ENCODE measurements at places on chromosomes 1 and 21.
A peak's percentile ranks its signal among the peaks of the same experiment; 100 is the strongest.

DNA sequence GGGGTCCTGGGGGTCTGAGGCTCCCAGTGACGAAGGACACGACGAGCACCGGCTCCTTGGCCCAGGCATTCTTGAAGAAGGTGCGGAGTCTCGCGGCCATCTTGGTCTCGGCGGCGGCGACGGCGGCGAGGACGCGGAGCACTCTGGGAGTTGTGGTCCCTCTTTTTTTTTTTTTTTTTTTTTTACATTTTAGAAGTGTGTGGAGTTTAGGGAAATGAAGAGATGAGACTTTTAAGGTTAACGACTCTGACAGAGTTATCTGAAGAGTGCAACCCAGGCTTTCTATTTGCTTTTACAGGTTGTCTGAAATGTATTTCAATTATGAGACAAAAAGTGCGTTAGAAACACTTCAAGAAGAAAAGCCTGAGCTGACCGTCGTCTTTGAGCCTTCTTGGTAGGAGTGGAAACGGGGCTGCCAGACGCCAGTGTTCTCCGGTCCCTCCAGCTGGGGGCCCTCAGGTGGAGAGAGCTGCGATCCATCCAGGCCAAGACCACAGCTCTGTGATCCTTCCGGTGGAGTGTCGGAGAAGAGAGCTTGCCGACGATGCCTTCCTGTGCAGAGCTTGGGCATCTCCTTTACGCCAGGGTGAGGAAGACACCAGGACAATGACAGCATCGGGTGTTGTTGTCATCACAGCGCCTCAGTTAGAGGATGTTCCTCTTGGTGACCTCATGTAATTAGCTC is 9.7 kb downstream of the OR2B11 start:
- peak; percentile 14 for DNase-seq

GRCh38 chr21:14683063-14683462 is 136.9 kb upstream of the SAMSN1 start:
- no peak for DNase-seq

DNA sequence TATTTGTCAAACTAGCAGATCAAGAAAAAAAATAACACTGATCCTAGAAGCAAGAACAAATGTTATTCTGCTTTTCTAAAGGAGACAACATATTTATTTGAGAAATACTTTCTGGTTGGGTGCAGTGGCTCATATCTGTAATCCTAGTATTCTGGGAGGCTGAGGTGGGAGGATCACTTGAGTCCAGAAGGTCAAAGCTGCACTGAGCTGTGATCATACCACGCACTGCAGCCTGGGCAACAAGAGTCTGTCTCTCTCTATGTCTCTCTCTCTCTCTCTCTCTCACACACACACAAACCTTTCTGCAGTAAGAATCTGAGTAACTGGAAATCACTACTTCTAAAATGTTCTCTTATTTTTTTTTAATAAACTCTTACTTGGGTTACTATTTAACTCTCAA is 31.2 kb downstream of the PRPF38A start:
- no peak for DNase-seq

- no peak for DNase-seq
Observed at GRCh38 chr1:150893336-150893913, 6.5 kb downstream of the CTXND2 start.

DNA sequence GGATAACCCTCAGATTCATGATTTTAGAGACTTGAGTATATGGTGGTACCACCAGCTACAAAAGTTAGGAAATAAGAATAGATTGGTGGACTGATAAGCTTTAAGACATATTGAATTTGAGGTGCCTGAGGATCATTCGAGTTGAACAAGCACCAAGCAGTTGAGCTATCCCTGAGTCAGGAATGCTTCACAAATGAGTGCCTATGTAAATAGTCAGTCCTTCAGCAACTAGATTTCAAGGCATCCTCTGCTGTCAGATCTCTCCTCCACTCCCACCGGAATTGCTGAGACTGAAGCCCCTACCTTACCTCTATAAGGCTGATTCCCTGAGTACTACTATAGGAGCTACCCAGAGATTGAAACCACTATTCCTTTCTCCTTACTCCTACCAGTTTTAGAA is 7.1 kb downstream of the BTF3L4 start:
- no peak for DNase-seq

- peak; percentile 81 for DNase-seq
Observed at GRCh38 chr1:177256153-177257075, 85.7 kb downstream of the BRINP2 start.

- no peak for DNase-seq
Observed at GRCh38 chr21:34827445-34828235, 158.8 kb downstream of the CLIC6 start.

DNA sequence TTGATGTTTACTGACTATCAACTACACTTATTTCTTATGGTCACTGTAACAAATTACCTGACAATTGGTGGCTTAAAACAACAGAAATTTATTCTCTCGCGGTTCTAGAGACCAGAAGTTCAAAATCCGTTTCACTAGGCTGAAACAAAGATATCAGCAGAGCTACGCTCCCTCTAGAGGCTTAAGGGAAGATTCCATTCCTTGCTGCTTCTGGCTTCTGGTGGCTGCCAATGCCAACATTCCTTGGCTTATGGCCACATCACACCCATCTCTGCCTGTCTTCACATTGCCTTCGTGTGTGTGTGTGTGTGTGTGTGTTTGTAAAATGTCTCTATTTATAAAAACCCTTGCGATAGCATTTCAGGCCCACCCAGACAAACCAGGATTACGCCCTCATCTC is 66.4 kb downstream of the LMX1A start:
- no peak for DNase-seq

DNA sequence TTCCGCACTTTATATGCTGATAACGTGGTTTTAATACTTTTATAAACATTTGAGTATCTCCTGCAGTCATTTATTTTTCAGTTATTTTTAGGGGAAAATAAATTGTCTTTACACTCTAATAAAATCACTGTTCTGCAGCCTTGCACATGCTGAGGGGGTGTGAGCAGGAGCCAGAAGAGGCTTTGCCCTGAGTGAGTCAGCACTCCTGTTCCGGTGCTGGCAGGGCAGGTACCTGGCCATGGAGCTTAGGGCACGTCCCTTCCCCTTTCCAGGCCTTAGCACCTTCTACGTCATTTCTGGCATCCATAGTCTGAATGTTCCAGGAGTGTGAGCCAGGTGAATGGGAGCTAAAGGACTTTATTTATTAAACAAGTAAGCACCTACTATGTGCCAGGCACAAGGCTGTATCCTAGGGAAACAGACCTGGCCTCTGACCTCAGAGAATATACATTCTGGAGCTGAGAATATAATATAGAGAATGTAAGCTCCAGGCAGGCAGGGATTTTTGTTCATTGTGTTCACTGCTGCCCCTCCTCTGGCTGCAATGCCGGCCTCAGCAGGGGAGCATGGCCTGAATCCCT is 402.9 kb downstream of the PTPRU start:
- DNase-seq, result no peak

DNA sequence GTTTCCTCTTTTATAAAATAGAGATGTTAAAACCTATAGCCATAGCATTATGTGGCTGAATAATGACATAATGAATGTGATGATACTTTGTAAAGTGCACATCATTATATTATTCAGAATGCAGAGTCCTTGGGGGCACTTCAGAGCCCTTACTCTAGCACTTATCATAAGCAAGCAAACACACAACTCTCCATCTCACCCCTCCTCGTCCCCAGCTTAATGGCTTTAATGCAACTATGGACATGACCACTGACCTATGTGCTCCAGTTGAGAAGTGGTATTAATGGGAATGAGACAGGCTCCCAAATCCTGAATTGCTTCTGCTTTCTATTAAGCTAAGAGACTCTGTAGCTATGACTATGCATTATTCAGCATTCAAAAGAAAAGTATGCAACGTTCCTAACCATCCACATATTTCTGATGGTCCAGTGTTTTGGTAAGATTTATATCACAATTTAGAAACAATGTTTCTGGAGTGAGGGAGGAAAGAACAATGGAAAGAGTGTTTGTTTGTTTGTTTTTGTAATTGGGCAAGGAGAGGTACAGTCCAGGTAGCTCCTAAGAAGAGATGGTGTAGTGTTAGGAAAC is 194.0 kb upstream of the PLXNA2 start:
- DNase-seq, result no peak

GRCh38 chr1:22295856-22296255 is 153.0 kb upstream of the WNT4 start:
- no peak for DNase-seq

- DNase-seq, result no peak
Observed at GRCh38 chr1:34906756-34907155, 22.7 kb downstream of the DLGAP3 start.

DNA sequence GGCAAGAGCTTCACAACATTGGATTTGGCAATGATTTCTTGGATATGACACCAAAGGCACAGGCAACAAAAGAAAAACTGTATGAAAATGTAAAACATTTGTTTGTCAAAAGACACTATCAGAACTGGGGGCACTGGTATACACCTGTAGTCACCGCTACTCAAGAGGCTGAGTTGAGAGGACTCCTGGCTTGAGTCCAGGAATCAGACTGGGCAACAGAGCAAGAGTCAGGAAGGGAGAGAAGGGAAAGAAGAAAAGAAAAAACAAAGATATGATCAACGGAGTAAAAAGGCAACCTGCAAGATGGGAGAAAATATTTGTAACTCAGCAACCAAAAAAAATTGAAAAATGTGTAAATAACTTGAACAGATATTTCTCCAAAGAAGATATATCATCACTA is 6.0 kb upstream of the TUT4 start:
- DNase-seq, result no peak

DNA sequence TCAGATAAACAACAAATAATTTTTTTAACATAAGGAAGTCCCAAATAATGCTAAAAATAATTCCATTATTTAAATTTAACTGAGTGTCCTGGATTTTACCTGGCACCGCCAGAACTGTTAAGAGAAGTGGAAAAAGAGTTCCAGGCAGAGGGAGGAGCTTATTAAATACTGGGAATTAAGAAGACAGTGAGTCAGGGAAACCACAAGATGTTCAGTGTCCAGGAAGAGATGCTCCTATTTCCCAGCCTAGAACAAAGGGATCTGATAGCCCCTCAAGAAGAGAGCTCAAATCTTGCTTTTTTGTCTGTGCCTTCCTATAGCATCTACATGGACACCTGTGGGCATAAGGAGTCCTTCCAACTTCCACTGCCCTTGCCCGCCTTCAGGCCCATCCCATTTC is 85.9 kb downstream of the PGM1 start:
- no peak for DNase-seq

DNA sequence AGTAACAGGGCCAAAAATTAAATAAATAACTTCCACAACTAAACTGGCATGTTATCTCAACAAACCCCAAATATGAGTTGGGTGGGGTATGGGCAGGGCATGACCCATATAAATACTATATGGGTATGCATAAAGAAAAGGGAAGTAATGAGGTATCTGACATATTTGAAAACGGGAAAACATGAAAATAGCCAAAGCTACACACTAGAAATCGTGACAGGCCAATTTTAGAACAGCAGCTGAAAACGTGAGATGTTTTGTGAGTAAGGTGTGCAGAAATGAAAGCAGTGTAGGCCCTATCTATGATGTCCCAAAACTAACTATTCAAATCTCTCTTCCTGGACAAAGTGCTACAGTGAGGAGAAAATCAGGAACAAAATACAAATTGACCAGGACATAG is 537.9 kb upstream of the NR5A2 start:
- DNase-seq, result no peak

GRCh38 chr1:117573386-117574023 is 32.3 kb upstream of the TENT5C start:
- DNase-seq, result no peak

GRCh38 chr1:11211925-11212587 is 22.9 kb downstream of the ANGPTL7 start:
- DNase-seq, result no peak

DNA sequence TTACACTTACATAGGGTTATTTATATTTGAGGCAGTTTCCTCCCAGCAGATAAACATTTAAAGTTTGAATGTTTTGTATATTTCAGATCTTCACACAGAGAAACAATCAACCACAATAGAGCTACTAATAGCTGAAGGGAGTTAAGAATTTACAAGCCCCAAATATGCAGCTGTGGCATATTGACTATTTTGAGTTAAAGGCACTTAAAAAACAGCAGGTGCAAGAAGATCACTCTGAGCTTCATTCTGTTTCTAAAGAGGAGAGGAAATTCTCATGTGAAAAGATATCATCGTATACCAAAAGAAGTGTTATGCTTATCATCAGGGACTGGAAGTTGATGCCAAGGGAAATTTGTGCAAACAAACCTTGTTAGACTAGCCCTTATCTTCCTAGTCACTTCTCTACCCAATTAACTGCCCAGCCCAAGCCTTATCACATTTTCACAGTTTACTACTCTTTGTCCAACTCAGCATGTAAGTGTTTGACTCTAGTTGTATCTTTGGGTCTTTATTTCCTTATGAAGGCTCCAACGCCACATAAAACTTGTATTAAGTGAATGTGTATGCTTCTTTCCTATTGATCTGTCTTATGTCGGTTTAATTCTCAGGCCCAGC is 66.3 kb upstream of the COG2 start:
- DNase-seq, result no peak

DNA sequence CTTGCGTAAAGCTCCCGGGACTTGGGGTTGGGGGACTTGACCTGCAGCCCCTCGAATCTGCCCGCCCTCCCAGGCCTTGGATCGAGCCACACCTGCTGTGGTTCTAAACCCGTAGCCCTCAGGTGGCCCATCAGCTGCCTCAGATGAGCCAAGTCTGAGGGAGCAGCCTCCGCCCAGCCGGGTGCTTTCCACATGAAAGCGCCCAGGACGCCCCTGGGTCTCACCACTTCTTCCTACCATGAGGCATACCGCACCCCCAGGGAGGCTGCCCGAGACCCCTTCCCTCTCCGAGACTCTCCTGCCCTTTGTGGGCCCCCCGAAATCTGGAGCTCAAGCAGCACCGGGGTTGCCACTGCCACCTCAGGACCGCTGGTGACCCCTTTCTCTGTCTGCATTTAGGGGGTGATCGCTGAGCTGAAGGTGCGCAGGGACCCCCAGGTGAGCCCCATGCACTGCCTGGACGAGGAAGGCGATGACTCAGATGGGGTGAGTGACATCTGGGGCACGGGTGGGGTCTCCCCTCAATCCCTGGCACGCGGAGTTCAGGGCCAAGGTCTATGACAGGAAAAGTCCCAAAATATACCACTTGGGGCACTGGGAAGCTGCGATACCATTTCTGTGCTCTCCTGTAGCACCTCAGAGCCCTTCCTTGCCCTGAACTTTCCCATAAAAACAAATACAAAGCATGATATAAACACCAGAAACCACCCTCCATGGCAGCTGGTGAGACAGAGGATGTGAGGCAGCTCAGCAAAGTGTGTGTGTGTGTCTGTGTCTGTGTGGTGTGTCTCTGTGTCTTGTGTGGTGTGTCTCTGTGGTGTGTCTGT is 68.5 kb downstream of the SLC19A1 start:
- DNase-seq, result no peak

DNA sequence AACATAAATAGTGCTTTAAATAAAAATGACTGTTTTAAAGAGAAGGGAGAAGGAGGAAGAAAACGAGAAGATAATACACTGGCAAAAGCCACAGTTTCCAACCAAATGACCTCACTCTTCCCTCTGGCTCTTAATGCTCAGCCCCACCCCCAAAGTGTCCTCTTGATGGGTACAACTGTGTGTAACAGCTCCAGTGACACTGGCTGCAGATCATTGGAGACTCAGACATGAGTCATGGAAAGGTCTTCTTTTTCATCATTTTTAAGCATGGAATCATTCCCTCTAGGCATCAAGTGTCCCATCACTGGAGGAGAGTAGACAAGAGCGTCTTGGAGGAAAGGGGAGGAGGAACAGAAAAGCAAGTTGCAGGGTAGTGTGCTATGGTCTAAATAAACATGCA is 333.0 kb downstream of the PAPPA2 start:
- DNase-seq, result no peak

Data from fibroblast of skin of left biceps (primary cell).